ENCODE measurements at places on chromosomes 7 and 10.

- no peak for DNase-seq
These were observed 127.4 kb upstream of the TEX47 start for GRCh38 chr7:88922944-88923343.

- DNase-seq: no peak
These were observed 241.5 kb downstream of the PCDH15 start for GRCh38 chr10:54559498-54559897.

- no peak for DNase-seq
These were observed 918 bp downstream of the NET1 start for GRCh38 chr10:5413012-5413938.

- no peak for DNase-seq
These were observed 68.0 kb upstream of the CACNA2D1 start for GRCh38 chr7:82511542-82511941.

GRCh38 chr10:124576526-124577420, 115.2 kb downstream of the LHPP start:
- no peak for DNase-seq

DNA sequence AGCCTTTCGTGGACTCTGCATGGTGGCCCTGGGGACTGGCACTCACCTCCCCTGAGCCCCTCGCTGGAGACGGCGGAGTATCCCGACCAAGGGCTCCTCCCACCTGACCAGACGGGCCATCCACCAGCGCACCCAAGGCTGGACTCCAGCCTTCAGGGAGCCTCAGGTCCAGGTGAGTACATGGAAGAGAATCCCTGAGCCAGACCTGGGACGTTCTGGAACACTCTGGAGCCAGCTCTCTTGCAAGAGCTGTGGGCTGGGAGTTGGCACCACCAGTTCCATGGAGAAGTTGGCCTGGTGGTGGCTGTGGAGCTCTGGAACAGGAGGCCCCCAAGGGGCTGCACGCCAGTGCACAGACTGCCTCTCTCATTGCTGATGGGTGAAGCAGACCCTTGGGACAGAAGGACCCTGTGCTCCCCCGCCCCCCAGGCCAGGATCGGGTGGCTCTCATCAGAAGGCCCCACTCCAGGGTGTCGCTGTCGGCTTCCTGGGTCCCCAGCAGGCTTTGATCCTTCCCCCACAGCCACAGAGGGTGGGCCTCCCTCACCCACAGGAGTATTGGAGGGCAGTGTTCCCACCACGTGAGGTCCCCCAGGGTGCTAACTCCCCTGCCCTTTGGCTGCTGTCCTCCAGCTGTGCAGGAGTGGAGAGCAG, 189.9 kb downstream of the EBF3 start:
- no peak for DNase-seq

- DNase-seq: no peak
These were observed 610.5 kb downstream of the ACTR3B start for GRCh38 chr7:153370092-153370491.

- DNase-seq: no peak
These were observed 57.4 kb downstream of the GPR158 start for GRCh38 chr10:25232204-25232603.

- no peak for DNase-seq
These were observed 599.2 kb upstream of the PCDH15 start for GRCh38 chr10:55400075-55400849.

- no peak for DNase-seq
These were observed 52.9 kb downstream of the ZRANB1 start for GRCh38 chr10:124994573-124995473.

GRCh38 chr10:33611423-33611822, 277.0 kb upstream of the NRP1 start:
- DNase-seq: no peak

All from SK-N-MC (cell line).